ENCODE measurements at places on chromosomes 16 and 17. TPM values are rescaled to one million over a fixed set of nuclear protein-coding genes. Genes with fewer than 3 reads are reported as not detected.

DNA sequence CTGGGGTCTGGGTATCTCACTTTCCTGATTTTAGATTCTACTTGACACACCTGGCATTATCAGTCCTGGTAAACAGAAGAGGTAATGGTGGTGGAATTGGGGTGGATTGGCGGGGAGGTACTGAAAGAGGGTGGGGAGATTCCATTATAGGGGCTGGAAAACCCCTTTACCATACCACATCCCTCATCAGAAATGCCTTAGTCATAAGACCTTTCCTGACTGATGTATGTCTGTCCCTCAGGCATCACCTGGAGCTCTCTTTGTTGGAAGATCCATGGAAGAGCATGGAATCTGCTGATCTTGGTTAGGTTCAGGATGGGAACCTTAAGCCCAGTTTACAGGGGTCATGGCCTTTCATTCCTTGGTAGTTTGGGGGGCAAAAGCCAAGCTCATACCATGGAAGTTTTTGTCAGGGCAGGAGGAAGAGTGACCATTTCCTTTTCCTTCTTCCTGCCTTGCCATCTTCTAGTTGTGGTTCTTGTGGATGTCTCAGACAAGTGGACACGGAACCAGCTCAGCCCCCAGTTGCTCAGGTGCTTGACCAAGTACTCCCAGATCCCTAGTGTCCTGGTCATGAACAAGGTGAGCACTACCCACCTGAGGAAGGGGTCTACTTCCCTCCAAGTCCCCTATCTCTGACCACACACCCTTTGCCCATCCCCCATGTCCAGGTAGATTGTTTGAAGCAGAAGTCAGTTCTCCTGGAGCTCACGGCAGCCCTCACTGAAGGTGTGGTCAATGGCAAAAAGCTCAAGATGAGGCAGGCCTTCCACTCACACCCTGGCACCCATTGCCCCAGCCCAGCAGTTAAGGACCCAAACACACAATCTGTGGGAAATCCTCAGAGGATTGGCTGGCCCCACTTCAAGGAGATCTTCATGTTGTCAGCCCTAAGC is 3.3 kb downstream of the ERAL1 start:
- DNase-seq = no peak

GRCh38 chr17:422196-422930 is 69.8 kb upstream of the RPH3AL start:
- DNase-seq = no peak

The TENT4B gene
- 12.3 TPM for total RNA-seq

GRCh38 chr17:61160204-61160603 is 239.4 kb upstream of the TBX2 start:
- DNase-seq = no peak

GRCh38 chr17:32279891-32280716 is 14.5 kb downstream of the RHBDL3 start:
- no peak for DNase-seq

The ZMYND15 gene
- total RNA-seq = 1.3 TPM

The PDE6G gene
- not detected for total RNA-seq

DNA sequence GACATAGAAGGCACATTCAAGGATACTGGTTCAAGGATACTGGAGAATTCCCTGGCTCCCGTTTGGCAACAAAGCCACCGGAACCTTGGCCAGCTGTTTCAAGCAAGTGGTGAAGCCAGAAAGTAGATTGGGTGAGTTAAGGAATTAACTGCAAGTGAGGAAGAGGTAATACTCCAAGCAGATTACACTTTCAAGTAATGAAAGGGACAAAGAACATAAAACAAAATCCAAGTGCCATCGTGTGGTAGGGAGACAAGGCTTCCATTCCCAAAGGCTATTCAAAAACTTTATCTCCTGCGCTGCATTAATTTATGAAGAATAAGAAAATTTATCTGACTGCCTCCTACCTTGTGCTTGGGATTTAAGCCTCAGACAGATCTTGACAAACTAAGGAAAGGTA is 27.8 kb downstream of the XPO6 start:
- no peak for DNase-seq

GRCh38 chr16:56029026-56029425 is 153.9 kb upstream of the CES5A start:
- no peak for DNase-seq

GRCh38 chr17:4631836-4632580 is 9.5 kb downstream of the ALOX15 start:
- DNase-seq = no peak

DNA sequence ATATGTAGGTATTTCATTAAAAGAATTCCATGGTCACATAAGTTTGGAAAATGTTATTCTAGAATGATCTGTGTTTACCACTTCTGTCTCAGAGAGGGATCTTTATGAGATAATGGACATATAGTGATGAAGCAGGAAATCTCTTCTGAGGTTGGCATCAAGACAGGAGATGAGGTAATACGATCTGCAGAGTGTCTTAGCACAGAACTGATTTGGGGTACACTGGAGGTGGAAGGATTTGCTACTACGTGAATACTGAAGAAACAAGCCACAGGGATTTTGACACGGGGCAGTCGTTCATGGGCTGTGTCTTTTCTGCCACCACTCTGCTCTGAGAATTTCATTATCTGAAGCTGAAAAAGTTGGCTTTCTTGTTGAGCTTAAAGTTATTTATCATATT is 5.5 kb downstream of the CBFB start:
- DNase-seq = no peak

DNA sequence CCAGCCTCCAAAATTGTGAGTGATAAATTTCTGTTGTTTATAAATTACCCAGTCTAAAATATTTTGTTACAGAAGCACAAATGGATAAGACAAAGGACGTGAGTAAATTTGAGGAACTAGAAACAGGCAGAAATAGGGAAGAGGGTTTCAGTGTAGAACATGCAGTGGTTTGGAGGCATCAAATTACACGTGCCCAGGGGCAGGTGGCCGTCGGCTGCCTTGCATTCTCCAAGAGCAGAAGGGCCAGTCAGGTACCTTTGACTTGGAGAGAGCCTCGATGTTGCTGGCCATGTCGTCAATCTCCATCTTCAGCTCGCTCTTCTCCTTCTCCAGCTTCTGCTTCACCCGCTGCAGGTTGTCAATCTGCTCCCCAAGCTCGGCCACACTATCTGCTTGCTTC is 54.3 kb downstream of the MYH13 start:
- DNase-seq = no peak

DNA sequence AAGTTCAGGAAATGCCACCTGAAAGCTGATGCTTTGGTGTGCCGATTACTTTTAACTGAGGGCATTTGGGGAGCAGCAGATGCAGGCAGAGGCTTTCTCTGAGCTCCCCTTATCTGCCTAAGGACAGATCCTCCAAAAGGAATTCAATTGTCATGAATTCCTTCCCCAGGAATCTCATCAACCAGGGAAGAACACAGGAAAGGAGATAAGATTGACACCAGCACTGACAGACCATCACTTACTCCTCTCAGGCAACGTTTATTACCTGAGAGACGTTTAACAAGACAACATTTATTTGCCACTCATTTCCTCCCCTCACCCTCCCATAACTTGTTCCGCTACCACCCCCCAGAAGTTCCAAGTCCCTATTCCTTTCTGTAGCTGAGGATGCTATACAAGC is 17.6 kb upstream of the CDRT4 start:
- no peak for DNase-seq

The KRTAP16-1 gene
- not detected for total RNA-seq

GRCh38 chr17:17785407-17785806 is 51.4 kb downstream of the SREBF1 start:
- no peak for DNase-seq

- DNase-seq = no peak
These were observed 24.1 kb upstream of the MFSD6L start for GRCh38 chr17:8823279-8823678.

DNA sequence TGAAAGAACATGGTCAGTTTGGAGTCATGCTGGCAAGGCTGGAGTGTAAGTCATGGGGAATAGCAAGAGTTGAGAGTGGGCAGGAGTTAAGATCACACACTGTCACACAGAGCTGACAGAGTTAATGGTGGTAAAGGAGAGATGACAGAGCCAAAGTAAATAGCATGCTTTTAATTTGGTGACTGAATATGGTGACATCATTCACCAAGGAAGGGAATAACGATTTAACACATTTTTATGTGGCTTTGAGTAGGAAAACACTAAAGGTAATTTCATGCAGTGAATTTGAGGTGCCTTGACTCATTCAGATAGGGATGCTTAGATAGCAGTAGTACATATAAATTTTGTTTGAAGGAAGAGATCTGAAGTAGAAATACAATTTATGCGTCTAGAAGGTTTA is 42.1 kb downstream of the SYNRG start:
- no peak for DNase-seq

GRCh38 chr16:72255786-72256185 is 83.8 kb upstream of the PMFBP1 start:
- no peak for DNase-seq

The MPV17L gene
- total RNA-seq = 12.0 TPM

DNA sequence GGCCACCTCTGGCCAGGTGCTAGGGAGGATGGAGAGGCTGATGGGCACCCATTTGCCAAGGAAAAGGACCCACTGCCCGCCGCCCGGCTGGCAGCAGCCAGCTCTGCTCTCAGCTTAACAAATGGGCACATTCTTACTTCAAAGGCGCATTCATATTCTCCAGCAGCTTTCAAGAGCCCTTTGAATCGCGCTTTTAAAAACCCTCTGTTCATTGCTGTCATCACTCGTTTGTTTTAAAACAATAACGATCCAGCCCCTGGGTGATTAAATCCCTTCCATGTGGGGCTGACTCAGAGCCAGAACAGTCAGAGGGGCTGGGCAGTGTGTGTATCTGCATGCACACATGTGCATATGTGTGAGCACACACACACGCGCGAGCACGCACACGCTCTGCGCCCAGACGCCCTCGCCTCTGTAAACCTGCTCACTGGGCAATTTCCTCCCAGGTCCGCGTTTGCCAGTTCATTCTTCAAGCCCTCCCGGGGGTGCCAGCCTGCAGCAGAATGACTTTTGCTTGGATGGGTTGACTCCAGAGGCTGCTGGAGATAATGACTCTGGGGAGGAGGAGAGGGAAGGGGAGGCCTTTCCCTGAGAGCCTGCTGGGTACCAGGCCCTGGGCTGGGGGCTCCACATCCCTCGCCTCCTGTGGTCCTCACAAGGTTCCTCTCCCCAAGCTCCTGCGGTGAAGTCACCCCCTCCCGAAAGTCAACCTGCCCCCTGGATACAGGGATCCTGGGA is 133.1 kb downstream of the SDK2 start:
- DNase-seq = no peak

The KCNJ18 gene
- total RNA-seq = not detected

DNA sequence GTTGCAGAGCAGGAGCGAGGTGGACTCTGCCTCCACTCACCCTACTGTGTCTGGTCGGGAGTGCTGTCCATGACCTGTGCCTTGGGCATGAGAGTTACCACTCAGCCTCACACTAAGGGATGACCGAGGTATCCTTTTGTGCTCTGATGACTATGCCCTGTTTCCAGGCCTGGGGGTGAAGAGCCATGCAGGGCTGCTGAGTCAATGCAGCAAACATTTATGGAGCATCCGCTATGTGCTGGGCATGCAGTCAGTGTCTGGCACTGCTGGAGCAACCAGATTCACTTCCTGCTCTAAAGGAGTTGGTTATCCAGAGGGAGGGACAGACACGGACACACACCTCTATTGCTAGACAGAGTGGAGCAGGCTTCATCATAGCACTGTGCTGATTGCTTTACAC is 7.6 kb upstream of the HNF1B start:
- no peak for DNase-seq

DNA sequence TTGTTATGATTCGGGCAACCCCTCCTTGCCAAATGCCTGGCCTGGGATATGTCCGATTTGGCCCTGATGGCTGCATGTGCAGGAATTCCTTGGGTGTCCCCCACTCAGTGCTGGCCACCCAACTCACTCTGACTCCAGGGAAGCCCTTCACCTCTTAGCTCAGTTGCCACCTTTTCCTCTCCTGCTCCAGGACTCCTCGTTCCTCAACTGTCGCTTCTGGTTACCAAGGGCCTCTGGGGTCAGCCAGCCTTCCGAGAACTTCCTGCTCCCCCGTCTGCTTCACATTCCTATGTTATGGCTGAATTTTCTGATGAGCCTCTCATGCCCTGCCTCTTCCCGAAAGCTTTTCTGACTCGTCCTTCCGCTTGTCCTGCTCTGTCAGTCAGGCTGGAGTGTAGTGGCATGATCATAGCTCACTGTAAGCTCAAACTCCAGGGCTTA is 63.5 kb downstream of the SPACA3 start:
- DNase-seq = no peak

GRCh38 chr17:76500747-76501017 is 541 bp downstream of the RHBDF2 start:
- DNase-seq = no peak

DNA sequence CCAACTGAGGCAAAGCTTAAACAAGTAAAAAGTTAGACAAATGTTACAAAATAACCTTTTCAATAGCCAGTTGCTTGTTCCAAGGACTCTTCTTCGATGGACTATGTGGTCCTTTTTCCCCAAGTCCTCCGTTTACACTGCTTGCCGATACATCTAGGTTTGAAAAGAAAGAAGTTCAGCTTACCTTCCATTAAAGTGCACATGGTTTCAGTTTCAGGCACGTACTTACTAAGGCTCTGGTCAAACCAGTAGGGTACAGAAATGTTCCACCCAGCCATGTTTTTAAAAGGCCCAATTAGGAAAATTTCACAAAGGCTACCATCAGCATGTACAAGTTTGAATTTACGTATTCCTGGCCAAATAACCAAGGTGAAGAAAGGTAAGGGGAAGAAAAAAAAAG is 2.1 kb downstream of the SRSF2 start:
- DNase-seq = no peak

- DNase-seq = no peak
These were observed 51.4 kb downstream of the HS3ST3A1 start for GRCh38 chr17:13550291-13550690.

DNA sequence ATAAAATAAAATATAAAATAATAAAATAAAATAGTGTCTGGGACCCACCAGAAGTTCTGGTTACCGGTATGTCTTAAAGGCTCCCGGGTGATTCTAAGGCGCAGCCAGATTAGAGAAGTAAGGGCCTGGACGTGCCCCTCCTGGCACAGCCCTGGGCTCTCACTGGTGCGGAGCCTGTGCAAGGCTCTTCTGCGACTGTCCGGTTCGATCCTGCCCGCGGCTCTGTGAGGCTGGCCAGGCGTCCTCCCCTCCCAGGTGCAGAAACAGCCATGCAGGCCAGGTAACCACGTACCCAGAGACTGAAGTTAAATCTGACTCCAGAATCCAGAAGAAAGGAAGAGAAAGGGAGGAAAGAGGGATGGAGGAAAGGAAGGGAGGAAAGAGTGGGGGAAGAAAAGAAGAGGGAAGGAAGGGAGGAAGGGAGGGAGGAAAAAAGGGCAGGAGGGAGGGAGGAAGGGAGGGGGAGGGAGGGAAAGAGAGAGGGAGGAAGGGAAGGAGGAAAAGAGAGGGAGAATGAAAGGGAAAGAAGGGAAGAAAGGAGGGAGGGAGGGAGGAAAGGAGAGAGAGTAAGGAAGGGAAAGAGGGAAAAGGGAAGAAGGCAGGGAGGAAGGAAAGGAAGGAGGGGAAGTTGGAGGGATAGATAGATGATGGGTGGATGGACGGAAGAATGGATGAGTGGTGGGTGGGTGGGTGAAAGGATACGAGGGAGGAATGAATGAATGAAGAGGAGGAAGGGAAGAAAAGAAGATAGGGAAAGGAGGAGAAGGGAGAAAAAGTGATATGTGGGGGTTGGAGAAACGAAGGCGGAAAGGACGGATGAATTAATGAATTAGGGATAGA is 42.3 kb downstream of the C16orf82 start:
- no peak for DNase-seq

GRCh38 chr17:72710834-72711233 is 381.7 kb downstream of the SLC39A11 start:
- no peak for DNase-seq

All from ovary (tissue), 10 donors.